NCI-H774 (cell line): ENCODE measurements at places on chromosomes 16 and 17.

DNA sequence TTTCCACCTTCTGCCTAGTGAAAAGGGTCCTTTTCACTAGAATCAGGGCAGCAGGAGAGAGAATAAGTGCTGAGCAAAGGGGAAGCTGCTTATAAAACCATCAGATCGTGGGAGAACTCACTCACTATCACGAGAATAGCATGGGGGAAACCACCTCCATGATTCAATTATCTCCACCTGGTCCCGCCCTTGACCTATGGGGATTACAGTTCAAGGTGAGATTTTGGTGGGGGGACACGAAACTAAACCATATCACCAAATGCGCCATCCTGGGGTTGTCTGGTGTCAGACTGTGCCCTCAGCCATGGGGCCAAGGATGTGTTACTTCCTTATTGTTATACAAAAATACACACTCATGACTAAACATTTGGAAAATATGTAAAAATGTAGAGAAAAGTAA is 10.4 kb upstream of the KATNB1 start:
- DNase-seq, result no peak

DNA sequence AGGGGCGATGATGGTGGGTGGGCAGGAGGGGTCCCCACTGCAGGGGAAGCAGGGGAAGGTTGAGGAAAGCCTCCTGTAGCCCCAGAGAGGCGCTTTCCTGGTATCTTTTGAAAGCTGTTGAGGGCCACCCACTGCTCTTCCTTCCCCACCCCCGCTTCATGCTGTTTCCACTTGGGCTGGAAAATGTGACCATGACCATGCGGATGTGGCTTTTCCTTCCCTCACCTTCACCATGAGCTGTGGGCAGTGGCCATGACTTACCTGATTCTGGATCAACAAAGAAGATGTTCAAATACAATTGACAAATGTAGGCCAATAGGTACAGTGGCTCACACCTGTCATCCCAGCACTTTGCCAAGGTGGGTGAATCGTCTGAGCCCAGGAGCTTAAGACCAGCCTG is 13.8 kb downstream of the MVP start:
- DNase-seq, result no peak

DNA sequence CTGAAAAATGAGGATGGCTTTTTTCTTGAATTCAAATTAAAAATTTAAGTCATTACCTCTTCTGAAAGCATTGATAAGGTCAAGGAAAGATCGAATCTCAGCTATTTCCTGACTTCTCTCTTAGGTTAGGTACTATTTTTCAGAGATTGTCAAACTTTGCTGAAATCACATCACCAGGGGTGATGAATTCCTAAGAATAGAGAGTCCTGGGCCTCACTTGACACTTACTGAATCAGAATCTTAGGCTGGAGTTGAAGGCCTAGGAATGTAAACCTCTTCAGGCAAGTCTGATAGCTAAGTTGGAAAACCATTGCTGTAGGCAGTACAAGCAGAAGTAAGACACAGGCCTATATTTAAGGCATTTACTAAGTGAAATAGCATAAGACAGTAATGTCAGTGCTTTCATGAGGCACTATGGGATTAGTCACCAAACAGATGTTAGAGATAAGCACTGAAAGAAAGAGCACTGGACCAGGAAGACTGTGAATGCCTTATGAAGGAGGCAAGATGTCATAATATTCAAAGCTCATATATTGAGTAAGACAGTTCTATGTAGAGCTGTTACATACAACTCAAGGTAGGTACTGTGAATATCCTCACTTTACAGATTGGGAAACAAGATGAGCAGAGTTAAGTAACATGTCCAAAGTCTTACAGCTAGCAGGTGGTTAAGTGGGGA is 21.5 kb downstream of the DCAF7 start:
- DNase-seq, result no peak

- no peak for DNase-seq
Measured at GRCh38 chr17:49187301-49187700, 23.1 kb downstream of the GNGT2 start.

DNA sequence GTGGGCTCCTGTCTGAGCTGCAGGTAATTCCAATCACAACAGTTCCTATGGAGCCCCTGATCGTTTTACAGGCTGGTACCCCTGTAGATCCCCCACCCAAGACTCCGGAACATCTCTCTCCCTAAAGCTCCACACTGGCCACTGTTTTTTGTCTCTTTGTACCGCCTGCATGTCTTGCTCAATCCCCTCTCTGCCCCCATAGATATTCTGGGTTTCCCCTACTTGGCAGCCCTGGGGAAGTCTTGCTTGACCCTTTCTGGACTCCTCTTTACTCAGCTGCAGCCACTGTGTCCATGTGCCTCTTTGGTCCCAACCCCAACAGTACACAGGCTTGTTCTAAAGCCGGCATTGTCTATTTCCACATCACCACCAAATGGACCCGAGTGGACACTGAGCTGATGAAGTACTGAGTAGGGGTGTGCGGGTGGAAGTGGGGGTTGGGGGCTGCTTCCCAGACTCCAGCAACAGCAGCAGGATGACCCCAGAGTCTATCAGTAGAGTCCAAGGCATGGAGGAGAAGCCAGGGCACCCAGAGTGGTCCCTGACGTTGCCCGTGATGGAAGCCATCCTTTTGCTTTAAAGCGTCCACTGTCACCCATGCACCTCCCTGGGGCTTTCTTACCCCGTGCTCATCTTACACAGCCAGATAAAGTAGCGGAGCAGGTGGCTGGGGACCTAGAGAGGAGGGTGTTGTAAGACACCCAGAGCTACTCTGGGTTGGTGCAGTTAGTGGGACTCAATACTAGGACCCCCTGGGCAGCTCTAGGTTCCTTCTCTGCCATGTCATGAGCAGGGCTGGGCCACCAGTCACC is 6.4 kb downstream of the CD300LB start:
- DNase-seq, result no peak

DNA sequence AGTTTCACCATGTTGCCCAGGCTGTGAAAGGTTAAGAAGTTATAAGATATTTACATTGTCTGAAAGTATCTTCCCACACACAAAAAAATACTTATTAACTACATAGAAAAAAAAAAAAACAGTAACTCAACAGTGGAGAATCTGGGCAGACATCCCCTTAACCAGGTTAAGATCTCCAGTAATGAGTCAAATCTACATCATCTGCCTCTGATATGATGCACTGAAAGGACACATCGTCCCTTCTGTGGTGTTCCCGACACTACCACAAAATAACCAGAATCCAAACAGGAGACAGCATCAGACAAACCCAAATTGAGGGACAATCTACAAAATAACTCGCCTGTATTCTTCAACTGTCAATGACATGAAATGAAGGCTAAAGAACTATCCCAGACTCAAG is 40.0 kb downstream of the CMTM4 start:
- DNase-seq, result no peak

DNA sequence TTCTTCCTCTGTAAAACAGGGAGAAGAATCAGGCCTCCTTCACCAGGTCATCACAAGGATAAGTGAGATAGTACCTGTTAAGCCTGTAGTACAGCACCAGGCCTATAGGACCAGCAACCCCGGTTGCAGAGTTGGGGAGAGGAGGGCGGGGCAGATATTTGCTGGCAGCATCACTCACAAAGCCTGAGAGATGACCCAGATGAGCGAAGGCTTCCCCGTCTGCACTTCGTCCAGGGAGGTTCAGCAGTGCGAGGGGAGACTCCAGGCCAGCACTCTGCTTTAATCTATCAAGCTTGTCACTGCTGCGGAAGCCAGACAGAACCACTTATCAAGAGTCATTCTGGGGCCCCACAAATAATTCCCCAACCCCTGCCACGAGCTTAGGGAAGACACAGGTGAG is 15.8 kb upstream of the RBBP6 start:
- DNase-seq, result no peak

DNA sequence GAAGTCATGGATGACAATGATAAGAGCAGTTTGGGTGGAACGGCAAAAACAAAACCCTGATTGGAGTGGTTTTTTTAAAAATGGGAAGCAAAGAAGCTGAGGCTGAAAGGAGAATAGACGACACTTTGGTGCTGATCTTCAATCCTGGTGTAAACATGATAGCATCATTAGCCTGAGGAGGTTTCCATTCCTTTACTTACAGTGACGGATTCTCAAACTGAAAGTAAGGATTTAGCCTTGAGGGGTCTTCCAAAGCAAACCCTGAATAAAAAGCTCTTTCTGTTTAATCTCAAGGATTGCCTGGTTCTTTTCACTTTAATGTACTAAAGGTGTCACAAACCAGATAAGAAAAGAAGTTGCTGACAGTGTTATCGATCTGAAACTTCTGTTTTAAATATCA is 69.3 kb downstream of the KCNJ2 start:
- no peak for DNase-seq

DNA sequence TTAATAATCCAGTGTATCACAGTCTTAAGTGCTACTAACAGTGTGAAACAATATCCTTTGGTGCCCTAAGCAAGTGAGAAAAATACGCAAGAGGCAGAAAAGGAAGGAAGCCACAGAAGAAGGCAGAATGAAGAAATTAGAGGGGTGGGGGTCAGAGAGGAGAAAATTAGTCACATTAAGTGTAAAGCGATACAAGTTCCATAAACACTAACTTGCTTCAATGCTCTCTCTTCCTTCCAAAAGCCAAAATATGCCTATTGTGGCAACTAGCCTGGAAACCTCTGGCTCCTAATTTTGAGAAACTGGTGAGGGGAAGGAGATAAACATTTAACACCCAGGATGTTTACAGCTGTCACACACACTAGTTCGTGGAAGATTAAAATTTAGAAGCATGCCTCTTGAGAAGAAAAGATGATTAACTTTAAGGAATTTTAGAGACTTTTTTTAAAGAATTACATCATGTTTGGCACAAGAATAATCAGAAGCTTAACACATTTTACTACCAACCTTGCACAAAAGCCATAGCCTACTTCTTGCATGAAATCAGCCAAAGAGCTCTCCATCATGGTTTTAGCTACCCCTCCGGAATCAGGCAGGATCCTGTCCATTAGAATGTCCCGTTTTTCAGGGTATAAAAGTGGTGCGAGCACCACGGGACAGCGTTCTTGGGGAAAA is 44.7 kb downstream of the CNOT1 start:
- DNase-seq, result no peak

GRCh38 chr16:53534206-53534605 is 31.2 kb upstream of the AKTIP start:
- no peak for DNase-seq

DNA sequence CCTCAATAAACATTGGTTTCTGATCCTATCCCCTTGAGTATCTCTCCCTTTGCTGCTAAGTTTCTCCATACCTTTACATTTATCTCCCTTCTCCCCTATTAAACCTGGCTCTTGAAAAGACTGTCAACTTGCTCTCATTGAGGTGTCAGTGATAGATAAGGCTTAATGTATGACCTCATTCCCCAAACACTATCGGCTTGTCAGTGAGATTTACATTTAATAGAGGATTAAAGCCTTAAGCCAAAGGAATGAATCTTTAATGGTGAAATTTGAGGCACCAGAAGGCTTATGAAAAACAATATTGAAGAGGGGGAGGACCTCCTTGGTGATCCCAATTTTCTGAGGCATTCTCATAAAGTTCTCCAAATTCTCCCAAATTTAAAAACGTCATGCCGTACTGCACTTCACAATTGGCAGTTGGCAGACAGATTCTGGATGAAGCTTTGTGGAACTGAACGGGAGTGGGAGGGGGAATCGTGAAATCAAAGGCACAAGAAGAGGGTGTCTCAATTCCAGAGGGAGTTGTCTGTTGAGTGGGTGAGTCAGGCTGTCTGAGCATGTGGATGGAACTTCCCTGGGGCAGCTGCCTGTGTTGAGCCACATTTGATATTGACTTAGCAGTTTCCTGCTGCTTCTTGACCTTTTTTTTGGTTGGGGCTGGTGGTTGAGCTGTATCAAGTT is 478.8 kb downstream of the NPIPA7 start:
- DNase-seq, result no peak

- DNase-seq, result no peak
Measured at GRCh38 chr17:39077866-39078265, 73.6 kb downstream of the PLXDC1 start.
